ENCODE measurements at places on chromosomes 5 and 9.
A peak's percentile ranks its signal among the peaks of the same experiment; 100 is the strongest.

- DNase-seq = no peak
Observed at GRCh38 chr9:96140296-96141127, 161.5 kb downstream of the HSD17B3 start.

GRCh38 chr5:71475788-71476384 is 20.4 kb downstream of the BDP1 start:
- DNase-seq = no peak

DNA sequence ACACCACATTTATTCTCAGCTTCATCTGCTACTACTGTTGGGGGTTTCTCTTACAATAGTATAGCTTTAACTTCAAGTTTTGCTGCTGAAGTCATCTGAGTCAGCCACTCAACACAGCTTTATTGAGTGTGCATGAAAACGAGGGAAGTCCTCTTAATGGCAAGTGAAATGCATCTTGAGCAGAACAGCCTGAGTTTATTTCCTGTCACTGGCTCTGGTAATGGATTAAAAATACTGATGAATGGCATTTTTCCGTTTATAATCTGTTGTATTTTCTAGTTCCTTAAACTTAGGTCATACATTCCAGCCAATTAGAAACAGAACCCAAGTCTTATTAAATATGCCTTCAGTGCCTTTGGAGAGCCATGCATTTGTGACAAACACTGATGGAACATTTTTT is 238.6 kb downstream of the SLF1 start:
- DNase-seq = no peak

DNA sequence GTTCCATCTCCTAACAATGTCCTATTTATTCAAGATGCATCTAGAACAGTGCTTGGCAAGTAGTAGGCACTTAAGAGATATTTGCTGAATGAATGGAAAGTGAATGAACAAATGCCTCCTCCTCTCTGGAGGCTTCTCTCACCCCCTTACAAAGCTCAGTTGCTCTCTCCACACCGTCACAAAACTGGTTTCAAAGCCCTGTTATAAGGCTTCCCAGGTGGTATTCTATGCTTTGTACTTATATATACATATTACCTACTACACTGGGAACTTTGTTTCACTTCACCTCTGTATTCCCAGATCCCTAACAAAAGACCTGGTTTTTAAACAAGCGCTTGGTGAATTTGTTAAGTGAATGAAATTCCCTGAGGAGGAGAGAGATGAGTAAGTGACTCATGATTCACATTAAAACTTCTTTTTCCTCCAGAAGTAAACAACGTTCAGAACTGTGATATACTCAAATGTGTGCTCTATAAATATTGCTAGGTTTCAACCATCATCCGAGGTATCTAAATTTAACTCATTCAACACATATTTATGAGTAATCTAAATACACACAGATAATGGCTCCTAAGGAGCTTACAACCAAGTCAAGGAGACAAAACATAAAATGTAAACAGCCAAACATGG is 36.0 kb downstream of the DENND1A start:
- no peak for DNase-seq

DNA sequence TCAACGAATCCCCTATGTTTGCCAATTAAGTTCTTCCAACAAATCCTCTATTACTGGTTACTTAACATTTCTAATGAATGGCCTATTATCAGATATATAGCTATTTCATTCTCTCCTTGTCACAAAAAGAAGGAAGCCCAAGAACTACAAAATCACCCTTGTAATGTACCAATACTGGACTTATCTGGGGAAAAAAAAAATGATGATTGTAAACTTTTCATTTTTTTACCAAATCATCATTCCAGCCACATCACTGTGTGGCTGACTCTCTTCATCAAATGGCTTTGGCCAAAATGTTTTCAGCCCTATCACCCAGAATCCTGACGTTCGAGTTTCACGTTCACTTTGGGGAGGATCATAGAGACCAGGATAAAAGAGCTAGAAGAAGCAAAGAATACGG is 216.7 kb downstream of the ACTL7B start:
- no peak for DNase-seq

- DNase-seq = no peak
Observed at GRCh38 chr5:168117469-168117868, 174.0 kb upstream of the WWC1 start.

GRCh38 chr5:126516133-126516532 is 78.9 kb downstream of the ALDH7A1 start:
- DNase-seq = no peak

- DNase-seq = peak; percentile 64
Observed at GRCh38 chr5:77629509-77630113, 8.9 kb downstream of the OTP start.

DNA sequence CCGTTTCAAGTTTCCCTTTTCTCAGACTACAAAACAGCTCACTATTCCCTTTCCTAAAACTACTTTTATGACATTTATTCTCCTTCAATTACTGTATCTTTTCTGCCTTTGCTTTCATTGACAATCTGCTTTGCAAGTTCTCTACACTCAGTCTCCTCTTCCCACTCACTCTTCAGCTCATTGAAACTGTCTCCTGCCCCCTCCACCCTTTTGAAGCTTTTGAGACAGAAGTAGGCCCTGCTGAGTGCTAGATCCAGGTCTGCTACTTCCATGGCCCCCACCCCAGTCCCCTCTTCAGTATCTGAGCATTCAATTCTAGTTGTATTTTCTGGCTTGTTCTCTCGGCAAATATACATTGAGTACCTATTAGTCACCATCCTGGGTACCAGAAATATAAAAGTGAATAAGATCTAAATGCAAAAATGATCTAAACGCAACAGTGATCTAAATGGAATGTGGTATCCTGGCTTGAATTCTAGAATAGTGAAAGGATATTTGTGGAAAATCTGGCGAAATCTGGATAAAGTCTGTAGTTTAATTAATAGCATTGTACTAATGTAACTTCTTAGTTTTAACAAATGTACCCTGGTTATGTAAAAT is 58.4 kb downstream of the OR2K2 start:
- DNase-seq = no peak

- no peak for DNase-seq
Observed at GRCh38 chr5:15442193-15442570, 57.8 kb upstream of the FBXL7 start.

- DNase-seq = peak; percentile 60
Observed at GRCh38 chr9:127116957-127117356, 5.5 kb downstream of the ANGPTL2 start.

- no peak for DNase-seq
Observed at GRCh38 chr5:169423580-169424278, 122.8 kb upstream of the SLIT3 start.

DNA sequence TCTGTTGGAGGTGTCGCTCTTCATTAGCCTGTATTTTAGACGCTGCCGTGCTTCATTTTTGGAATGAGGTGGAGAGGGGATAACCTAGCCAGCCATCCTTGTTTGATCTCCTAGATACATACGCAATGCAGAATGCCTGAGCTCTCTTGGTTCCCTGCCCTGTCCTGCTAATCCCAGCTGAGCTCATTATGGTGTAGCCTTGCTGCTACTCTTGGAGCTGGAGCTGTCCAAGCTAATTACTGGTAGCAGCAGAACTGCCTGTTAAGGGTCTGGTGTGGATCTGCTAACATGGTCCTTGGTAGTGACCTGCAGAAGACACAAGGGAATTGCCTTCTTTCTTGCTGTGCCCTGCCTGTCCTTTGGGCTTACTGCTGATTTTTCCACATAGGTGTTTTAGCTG is 207.9 kb downstream of the CNTLN start:
- DNase-seq = no peak

DNA sequence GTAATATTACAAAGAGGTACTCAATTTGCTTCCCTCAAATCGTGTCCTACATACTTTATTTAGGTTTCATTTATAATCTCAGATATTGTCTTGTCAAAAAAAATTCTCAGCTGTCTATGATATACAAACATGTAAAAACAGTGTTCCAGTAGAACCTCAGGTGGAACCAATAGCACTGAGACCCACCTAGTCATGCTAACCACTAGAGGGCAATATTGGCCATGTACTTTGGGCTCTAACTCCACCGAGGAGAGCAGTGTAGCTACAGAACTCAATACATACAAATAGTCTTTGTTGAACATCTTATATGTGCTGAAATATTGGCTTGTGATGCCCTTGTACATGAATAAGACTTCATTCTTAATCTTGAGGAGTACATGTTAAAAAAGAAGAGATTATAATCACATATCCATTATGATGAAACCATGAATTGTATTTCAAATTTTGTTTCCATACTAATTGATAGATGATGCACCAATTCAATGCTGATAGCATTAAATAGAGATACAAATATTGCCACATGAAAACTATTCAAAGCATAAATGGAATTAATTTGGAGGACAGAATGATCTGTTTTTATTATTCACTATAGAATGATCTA is 71.2 kb upstream of the CNTLN start:
- DNase-seq = peak; percentile 60

DNA sequence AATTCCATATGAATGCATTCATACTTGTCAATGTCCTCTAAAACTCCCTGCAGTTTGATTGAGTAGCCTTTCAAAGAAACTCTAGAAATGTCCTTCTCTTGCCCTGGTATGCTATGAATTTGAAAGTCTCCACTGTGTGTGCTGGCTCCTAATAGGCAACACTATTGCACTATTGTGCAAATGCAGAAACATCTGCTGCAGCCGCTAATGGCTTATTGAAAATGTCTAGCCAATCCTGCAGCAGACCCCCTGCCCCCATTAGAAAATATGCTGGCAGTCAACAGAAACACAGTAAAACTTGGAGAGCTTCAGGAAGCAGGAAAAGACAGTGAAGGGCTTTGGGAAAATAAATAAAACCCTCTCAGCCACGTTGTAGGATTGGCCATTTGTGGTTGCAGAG is 87.3 kb upstream of the GRAMD2B start:
- DNase-seq = no peak

GRCh38 chr9:137295238-137295811 is 6.7 kb downstream of the NRARP start:
- peak; percentile 91 for DNase-seq

DNA sequence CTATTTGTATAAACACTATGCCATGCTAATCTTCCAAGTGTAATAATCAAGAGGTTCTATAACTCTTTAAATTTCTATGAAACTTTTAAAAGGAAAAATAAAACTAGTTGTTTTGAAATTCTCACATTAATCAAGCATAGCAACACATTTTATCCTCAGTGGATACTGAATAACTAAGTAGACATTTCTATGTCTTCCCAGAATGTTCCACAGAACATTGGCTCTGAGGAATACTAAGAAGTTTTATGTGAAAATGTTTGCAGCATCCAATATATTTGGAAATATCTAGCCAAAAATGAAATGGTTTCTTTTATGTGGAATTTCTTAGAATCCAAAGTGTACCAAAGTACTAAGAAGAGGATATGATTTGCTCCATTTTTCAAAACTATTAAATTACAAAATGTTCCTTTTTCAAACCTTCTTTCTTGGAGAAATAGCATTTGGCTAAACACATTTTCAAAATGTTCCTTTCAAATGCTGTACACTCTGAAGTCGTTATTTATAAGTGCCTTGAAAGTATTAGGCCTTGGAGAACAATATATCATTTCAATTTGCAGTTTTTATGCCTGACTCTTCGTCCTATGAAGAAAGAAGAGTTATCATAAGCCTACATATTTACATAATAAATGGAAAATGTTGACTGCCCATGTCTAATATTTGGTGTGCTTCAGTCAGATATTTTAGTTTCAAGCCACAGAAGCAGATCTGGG is 175.6 kb upstream of the COX7C start:
- no peak for DNase-seq

DNA sequence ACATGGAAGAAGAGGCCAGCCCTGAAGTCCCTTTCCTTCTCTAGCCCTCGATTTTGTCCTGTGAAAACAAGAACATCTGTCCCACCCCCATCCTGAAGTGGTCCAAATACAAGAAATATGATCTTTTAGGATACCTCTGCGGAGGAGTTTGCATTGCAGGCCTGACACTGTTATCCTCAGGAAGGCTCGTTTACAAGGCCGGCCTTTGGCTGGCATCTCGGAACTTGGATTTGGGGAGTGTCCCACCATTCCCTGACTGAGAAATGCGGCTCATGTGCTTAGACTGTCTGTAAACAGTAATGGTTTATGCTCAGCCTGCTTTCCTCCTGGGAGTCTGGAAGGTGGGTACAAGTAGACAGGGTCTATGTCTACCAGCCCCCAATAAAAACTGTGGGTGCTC is 26.4 kb downstream of the WHRN start:
- DNase-seq = no peak

DNA sequence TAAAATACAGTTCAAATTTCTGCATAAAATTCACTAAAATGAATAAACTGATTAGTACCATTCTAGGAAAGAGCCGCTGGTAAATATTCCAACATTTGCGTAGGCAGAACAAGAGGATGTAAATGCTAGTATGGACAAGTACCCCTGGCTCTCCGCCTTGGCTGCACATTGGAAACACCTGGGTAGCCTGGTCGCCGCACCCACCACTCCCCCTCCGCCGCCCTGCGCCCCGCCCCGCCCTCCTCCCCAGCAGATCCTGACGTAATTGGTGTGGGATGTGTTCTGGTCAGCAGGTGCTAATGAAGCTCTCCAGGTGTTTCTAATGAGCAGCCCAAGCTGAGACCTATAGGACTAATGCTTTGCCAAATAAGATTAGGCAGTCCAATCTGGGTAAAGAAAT is 225.7 kb downstream of the FRMD3 start:
- no peak for DNase-seq

DNA sequence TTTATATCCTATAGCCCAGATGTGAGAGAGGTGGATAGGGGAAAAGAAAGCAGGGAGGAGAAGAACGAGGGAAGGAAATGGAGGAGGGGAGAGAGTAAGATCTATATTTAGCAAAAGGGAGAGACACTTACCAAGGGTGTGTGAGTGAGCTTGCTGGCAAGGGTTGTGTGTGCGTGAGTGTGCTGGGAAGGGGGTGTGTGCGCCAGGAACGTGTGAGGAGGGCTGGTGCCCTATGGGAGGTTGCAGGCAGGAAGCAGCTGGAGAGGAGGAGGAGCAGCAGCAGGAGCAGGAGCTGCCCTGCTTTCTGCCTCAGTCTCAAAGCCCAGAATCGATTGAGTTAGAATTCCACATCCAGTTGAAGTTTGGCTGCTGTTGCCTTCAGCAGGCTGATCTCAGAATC is 148.3 kb upstream of the RUSC2 start:
- no peak for DNase-seq

DNA sequence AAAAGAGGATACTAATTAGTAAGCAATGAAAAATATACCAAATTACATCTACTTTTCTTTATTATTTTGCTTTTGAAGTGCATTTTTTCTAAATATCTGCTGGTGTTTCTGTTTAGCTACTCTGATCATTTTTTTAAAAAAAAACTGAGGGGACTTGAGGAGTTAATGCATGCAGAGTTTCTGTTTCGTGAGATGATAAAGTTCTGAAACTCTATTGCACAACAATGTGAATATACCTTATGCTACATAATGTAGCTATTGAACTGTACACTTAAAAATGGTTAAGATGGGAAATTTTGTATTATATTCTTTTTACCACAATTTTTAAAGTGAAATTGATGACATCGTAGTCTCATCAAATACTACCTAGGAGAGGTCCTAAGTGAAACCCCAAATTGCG is 288.3 kb upstream of the NR4A3 start:
- DNase-seq = no peak

GRCh38 chr5:135069895-135070657 is 36.0 kb upstream of the PITX1 start:
- no peak for DNase-seq

DNA sequence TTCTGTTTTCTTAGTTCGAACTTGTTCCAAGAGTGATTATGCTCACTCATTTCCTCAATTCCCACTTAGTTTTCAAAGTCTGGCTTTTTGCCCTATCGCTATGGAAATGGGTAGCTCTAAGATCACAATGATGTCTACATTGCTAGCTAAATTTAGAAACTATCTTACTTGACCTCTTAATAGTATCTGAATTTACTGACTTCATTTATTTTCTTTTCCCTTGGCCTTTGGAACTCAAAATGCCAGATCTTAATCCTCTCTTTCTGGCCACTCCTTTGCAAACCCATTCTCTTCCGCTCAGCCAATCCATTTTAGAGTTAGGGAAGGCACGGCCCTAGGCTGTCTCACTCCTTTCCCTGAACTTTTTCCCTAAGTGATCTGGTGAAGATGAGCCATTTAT is 137.0 kb downstream of the FER start:
- no peak for DNase-seq
